ENCODE measurements at places on chromosomes 2 and 18.

- peak; percentile 14 for DNase-seq
Measured at GRCh38 chr18:12478269-12479047, 70.7 kb downstream of the PRELID3A start.

DNA sequence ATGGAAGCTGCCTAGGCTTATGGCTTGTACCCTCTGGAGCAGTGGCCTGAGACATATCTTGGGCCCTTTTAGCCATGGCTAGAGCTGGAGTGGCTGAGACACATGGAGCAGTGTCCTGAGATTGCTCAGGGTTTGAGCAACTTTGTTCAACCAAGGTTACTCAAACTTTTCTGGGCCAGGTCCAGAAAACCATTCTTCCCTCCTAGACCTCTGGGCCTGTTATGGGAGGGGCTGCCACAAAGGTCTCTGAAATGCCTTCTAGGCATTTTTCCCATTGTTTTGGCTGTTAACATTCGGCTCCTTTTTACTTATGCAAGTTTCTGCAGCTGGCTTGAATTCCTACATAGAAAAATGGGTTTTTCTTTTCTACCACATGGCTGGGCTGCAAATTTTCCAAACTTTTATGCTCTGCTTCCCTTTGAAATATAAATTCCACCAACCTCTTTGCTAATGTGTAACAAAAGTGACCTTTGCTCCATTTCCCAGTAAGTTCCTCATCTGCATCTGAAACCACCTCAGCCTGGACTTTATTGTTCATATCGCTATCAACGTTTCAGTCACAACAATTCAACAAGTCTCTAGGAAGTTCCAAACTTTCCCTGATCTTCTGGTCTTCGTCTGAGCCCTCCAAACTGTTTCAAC lies 84.9 kb upstream of the MAP4K3 start:
- no peak for DNase-seq

DNA sequence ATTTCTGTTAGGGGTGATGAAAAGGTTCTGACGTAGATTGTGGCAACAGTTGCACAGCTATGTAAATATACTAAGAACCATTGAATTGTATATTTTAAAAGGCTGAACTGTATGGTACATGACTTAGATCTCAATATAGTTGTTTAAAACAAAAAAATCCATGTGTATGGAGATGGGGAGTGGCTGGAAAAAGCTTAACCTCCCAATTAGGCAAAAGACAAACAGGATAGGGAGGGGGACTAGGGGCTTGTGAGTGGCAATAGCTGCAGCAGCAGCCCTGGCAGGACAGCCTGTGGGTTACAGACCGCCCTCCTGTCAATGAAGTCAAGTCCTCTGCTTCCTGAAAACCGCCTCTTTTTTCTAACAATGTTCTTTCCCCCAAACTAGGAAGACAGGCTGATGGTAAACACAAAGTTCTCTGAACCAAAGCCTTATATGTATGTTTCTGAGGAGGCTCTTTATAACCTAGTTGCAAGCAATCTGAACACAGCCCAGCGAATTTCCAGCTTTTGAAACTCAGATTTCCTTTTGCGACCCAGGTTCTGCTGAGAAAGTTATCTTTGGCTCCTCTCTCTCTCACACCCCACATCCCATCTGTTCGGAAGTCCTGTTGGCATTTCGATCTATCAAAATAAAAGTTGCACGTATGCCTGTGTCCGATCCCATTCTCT lies 10.3 kb downstream of the ATP8B1 start:
- DNase-seq: no peak

DNA sequence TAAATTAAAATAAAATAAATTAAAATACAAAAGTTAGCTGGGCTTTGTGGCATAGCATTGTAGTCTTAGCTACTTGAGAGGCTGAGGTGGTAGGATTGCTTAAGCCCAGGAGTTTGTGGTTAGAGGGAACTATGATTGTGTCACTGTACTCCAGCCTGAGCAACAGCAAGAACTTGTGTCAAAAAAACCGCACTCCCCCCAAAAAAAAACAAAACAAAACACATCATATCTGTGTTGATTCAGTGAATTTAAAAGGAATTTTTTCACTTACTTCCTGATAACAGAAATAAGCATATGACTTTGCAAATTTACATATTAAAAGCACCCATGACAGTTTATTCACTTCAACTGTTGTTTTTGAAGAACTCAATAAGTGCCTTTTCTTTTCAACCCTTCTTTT lies 68.1 kb upstream of the PELI1 start:
- peak; percentile 97 for DNase-seq

DNA sequence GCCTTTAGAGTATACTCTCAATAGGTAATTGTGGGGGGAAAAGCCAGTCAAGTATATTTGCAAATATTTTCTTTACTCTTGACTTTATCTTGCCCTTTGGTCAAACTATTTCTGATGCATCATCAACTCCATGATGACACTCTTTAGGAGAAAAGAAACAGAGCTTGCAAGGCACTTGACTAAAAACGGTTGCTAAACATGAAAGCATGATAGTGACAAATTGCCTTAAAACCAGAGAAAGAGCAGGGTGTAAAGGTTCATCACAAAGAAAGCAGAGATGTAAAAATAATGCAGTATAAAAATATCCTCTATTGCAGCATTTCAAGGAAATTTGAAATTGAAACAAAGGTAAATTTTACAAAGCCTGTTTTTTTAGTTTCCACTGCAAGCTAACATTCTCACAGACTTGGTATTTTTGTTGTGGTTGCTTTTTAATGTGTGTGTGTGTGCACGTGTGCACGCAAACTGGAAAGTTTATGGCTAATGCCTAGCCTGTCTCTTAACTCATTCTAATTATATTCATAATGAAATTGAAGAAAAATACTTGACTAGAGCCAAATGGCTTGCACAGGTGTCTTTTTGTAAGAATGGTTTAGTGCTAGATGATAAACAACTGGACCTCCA lies 503.6 kb downstream of the ARHGAP15 start:
- no peak for DNase-seq

DNA sequence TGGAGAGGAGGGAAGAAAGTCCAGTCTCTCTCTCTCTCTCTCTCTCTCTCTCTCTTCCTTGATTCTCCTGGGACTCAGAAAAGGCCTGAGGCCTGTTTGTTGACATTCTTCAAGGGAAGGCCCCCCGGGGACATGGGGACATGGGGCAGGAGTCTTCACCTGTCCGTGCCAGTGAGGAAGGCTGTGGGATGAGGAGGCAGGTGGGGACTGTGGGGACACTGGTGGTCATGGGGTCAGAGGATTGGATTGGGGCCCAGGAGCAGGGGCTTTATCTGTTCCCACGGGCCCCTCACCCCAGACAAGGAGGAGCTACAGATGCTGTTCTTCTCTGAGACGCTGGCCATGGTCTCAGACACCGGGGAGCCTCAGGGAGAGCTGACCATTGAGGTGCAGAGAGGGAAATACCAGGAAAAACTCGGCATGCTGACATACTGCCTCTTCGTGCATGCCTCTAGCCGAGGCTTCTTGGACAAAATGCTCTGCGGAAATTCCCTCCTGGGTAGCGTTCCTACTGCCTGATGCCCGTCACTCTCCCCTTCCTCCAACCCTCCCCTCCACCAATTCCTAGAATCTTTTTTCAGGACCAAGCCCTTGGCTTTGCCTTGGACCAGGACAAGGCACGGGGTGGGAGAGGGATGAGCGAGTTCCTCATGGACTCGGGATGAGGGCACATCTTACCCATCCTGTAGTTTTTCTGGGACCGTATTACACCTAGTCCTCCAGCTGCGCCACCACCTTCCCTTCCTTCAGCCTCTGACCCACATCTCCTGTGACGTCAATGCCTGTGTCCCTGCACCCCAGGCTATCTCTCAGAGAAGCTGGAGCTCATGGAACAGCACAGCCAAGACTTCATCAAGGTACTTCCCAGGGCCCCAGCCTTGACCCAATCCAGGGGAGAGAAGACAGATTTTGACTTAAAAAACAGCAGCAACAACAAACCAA lies 850 bp downstream of the CATIP start:
- no peak for DNase-seq

DNA sequence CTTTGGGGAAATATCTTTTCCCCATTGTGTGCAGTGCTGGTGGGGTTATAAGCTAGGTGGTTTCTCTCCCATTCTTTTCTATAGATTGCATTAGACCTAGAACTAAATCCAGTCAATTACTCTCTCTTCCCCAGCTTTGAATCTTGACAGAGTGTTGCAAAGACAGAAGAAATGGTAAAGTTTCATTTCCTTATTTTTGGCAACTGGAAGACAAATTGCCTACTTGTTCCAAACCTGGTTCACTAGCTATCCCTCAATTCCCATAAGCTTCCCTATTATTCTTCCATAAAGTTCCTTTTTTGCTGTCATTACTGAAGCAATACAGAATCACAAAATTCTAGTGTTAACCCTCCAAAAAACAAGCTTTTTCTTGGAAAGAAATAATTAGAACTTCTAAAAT lies 94.0 kb upstream of the ITGA4 start:
- DNase-seq: peak; percentile 22

DNA sequence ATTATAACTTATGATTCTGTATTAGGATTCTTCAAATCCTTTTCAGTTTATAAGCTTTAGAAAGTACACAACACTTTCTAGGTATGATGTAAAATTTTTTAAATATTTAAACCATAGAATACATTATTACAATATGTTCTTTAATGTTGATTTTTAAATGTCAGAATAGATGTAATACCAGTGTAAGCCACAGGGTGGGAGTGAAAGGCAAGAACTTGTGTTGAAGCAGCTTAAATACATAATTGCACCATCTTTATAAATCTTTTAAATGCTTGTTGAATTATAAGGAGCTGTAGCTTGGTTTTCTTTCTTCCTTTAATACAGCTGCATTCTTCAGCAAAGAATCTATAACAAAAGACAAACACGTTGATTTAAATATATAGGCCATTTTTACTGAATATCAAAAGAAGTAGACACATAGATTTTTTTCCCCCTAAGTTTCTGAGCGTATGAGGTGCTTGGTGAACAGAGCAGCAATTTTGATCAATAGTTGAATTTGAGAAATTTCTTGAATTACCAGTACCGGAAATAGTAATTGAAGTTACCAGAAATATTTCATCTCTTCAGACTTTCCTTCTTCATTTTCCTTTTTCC lies 63.0 kb downstream of the TANK start:
- DNase-seq: peak; percentile 56

GRCh38 chr2:156797832-156798231 lies 361.7 kb downstream of the GPD2 start:
- DNase-seq: no peak

- DNase-seq: no peak
Measured at GRCh38 chr18:4734021-4734420, 278.9 kb upstream of the DLGAP1 start.

- no peak for DNase-seq
Measured at GRCh38 chr2:65880436-65880835, 448.0 kb upstream of the SPRED2 start.

DNA sequence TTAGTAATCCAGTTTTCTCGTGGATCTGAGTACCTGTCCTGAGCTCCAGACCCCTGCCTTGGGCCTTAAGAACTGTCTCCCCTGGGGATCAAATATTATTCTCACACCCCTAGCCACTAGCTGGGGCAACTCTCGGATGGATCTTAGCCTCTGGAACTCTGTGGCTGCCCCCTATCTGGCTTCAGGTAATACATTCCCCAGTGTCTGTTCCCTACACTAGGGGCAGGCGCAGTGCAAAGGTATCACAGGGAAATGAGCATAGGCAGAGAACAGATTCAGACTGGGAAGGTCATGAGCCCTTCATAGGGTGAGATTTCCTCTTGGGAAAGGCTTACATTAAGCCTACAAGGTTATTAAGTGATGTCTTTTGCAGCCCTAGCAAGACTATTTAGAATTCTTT lies 11.2 kb upstream of the SIX2 start:
- DNase-seq: no peak

DNA sequence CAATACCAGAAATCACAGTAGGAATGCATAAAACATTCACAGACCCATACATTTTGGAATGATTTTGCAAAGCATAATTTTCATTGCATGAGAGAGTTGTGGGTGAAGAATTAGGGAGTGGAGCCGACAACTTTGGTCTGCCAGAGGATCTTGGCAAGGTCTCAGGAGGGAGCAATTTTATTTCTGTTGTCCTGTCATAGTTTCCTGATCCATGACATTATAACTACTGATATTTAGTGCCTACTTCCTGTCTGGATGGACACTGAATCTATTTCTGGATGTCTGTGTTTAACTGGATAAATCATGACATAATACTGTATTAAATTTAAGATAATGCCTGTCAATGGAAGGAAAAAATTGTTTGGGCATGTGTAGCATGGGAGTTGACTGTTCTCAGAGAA lies 2.4 kb downstream of the ITGA4 start:
- peak; percentile 30 for DNase-seq

DNA sequence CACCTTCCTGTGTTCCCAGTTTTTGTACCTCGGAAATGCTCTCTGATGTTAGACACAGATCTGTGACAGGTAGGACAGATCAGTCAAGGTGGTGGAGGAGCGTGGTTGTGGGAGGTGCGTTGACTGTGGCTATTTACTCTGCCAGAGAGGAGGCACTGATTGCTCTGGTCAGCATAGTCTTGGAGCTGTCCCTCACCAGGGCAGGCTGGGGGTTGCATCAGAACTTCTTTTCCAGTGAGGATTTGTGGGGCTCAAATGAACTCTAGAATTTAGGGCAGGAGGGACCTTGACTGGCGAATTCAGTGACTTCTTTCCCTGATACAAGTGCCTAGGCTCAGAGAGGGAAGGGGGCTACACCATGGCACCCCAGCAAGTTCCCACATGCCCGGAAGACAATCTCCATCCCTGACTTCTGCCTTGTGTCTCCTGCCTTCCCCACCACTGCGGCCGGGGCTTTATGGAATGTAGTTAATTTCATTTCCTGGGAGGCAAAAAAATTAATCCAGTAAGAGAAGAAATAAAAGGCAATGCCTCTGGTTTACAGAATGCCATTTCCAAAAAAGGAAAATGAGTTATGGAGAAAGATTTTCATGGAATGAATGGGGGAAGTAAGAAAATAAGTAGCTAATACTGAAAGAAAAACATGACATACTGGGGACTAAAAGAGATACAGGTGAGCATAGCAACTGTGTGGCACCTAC lies 26.1 kb downstream of the NIFK start:
- DNase-seq: no peak

GRCh38 chr2:109217362-109218086 lies 88.5 kb downstream of the SH3RF3 start:
- no peak for DNase-seq

DNA sequence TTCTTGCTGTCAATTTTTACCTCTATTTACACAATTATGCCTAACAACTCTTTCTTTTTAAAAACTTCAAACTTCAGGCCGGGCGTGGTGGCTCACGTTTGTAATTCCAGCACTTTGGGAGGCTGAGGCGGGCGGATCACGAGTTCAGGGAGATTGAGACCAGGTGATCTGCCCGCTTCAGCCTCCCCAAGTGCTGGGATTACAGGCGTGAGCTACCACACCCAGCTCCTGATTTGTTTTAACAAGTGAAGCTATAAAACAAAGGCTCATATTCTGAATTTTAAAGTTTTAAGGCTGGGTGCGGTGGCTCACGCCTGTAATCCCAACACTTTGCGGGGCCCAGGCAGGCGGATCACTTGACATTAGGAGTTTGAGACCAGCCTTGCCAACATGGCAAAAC lies 15.5 kb downstream of the PTPN2 start:
- DNase-seq: no peak

GRCh38 chr2:8416849-8417832 lies 264.7 kb upstream of the ID2 start:
- DNase-seq: no peak

DNA sequence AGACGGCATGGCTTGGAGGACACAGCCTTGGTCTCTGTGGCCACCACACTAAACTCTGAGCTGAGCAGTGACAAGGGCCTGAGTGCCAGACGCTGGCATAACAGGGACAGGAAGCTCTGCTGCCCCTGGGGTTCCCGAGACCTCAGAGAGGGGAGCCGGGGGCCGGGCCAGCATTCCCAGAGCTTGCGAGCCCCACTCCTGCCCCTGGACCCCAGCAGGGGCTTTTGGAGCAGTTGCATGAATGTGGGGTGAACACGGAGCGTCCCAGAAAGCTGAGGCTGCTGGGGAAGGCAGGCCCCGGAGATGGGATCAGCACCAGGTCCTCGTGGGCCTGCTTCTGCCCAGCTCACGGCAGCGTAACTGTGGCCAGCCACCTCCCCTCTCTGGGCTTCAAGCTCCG lies 7.6 kb upstream of the ERFE start:
- no peak for DNase-seq

All from NB4 (cell line).